CD14-positive monocyte (primary cell): ENCODE measurements at places on chromosomes 12 and 14.

GRCh38 chr12:92408072-92408900 lies 262.6 kb upstream of the BTG1 start:
- peaks cover 5% of the 10 kb centered on the region for H3K4me1 ChIP-seq
- no peaks in the 10 kb centered on the region for H3K27me3 ChIP-seq
- H3K27ac ChIP-seq: no peak overlapping the region
- DNase-seq: peak; percentile 24
- no peaks in the 10 kb centered on the region for H3K36me3 ChIP-seq

DNA sequence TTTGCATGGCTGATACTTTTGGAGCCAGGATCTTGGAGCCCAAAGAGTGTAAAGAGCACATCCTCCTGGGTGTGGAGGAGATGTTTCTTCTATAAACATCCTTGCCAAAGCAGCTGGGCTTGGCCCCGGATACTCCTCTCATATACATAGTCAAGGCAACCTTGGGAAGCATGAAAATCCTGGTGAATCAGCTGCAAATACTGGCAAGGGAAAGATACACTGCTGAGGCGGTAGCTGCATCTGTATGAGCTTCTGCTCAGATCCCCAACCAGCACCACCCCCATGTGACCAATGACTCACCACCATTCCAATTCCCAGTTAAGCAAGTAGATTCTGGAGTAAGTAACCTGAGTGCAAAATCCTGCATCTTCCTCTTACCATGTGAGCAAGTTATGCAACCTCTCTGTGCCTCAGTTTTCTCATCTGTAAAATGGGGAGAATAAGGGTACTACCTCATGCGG lies 567.4 kb downstream of the MED13L start:
- no peak for DNase-seq
- no peak overlapping the region for H3K27ac ChIP-seq
- H3K4me3 ChIP-seq: no peak overlapping the region
- H3K36me3 ChIP-seq: no peaks in the 10 kb centered on the region
- H3K27me3 ChIP-seq: no peaks in the 10 kb centered on the region

DNA sequence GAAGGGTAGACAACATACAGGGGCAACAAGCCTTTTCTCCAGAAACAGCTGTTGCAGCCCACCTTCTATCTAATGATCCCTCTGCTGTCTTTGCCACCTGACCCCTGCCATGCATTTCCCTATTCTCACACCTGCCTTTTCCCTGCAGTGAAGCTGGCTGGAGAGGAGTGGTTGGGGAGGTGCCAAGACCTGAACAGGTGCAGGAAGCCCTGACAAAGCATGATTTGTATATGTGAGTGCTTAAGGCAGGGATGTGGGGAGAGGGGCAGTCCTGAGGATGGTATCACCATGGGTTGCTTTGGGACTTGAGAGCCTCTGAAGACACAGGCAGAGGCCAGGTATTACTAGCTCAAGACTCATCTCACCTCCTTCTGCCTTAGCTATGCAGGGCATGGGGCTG lies 2.9 kb upstream of the PFDN5 start:
- peaks cover 24% of the 10 kb centered on the region for H3K4me1 ChIP-seq
- H3K36me3 ChIP-seq: peaks cover 26% of the 10 kb centered on the region
- H3K27me3 ChIP-seq: no peaks in the 10 kb centered on the region
- no peak overlapping the region for H3K4me3 ChIP-seq
- no peak for DNase-seq

- no peaks in the 10 kb centered on the region for H3K27me3 ChIP-seq
- no peak overlapping the region for H3K27ac ChIP-seq
- no peak overlapping the region for H3K4me3 ChIP-seq
- no peaks in the 10 kb centered on the region for H3K36me3 ChIP-seq
- DNase-seq: no peak
- H3K4me1 ChIP-seq: peaks cover 54% of the 10 kb centered on the region
Observed at GRCh38 chr14:68603533-68604360, 189.1 kb downstream of the ZFP36L1 start.

DNA sequence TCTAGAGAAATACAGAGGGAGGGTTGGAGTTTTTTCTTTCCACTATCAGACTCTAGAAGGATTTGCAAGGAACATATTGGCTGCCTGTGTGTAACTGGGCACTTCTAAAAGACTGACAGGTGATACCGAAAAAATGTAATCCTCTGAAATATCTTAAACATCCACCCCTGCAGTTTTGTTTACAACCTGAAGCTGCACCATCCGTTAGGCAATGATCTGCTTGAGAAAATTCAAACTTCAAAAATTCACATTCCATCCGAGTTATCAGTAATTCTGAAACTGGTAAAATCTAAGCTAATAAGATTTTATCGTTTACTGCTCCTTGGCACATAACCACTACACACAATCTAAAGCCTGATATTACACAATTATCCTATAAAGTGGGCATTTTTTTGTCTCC lies 528.6 kb downstream of the FUT8 start:
- H3K4me3 ChIP-seq: no peak overlapping the region
- H3K4me1 ChIP-seq: no peaks in the 10 kb centered on the region
- no peaks in the 10 kb centered on the region for H3K36me3 ChIP-seq
- H3K27me3 ChIP-seq: no peaks in the 10 kb centered on the region
- no peak for DNase-seq

- no peak for DNase-seq
- no peak overlapping the region for H3K27ac ChIP-seq
- peaks cover 12% of the 10 kb centered on the region for H3K36me3 ChIP-seq
Observed at GRCh38 chr12:2891240-2892053, 756 bp downstream of the TULP3 start.

- no peak overlapping the region for H3K27ac ChIP-seq
- H3K4me1 ChIP-seq: no peaks in the 10 kb centered on the region
Observed at GRCh38 chr12:117344716-117345115, 16.7 kb downstream of the NOS1 start.
